Activated CD4-positive, alpha-beta T cell treated with anti-CD3 and anti-CD28 coated beads for 24 hours (primary cell): ENCODE measurements at places on chromosomes 11 and 22.
A peak's percentile ranks its signal among the peaks of the same experiment; 100 is the strongest.

GRCh38 chr11:125410091-125410490 lies 86.0 kb downstream of the FEZ1 start:
- DNase-seq, result no peak

GRCh38 chr11:23540101-23540561 lies 679.9 kb upstream of the CCDC179 start:
- DNase-seq, result no peak

GRCh38 chr11:76419896-76420295 lies 24.9 kb upstream of the EMSY start:
- no peak for DNase-seq

DNA sequence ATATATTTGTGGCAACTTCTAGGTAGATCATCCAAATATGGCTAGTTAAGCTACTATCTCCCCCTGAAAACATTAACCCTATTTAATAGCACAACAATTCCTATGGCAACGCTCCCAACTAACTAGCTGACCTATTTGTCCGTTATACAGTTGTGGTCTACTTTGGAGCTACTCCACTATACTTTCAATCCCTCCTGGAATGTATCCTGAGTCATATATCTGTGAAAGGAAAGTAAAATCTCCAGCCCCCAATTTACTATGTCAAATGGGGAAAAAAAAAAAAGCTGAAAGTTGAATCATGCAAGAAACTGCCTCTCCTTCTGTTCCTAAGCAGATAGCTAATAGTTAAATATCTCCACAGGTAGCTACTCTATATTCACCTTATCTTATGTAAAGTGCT lies 128.5 kb downstream of the CD44 start:
- DNase-seq, result no peak

GRCh38 chr22:36053242-36054147 lies 24.9 kb upstream of the RBFOX2 start:
- DNase-seq, result no peak

GRCh38 chr11:98766903-98767302 lies 253.8 kb upstream of the CNTN5 start:
- DNase-seq, result no peak

DNA sequence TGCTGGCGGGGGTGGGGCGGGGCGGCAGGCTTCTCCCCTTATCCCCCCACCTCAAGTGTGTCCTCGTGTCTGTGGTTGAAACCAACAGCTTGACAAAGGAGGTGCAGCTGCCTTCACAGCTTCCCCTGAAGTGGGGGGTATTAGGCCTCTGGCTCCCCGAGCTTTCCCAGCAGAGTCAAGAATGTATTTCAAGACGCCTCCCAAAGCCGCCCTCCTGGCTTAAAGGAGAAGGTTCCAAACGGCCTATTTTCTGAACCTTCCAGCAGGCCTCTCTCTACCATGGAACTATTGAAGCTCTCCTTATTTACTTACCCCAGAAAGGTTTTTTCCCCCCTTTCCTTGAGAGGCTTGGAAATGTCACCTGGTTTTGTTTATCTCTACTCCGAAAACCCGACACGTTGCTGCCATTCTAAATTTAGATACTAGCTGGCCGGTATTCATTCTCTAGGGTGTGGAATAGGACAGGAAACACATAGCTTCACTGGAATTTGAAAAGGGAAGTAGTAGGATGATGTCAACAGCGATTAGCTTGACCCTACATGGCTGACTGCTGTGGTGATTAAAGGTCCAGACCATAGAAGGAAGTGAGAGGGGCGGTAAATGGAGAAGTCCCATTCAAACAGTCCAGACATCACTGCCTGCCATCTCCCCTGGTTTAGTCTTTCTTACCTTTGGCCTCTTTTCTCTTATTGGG lies 671 bp upstream of the PICALM start:
- DNase-seq, result no peak

GRCh38 chr11:61551634-61552033 lies 29.2 kb downstream of the SYT7 start:
- DNase-seq, result no peak

DNA sequence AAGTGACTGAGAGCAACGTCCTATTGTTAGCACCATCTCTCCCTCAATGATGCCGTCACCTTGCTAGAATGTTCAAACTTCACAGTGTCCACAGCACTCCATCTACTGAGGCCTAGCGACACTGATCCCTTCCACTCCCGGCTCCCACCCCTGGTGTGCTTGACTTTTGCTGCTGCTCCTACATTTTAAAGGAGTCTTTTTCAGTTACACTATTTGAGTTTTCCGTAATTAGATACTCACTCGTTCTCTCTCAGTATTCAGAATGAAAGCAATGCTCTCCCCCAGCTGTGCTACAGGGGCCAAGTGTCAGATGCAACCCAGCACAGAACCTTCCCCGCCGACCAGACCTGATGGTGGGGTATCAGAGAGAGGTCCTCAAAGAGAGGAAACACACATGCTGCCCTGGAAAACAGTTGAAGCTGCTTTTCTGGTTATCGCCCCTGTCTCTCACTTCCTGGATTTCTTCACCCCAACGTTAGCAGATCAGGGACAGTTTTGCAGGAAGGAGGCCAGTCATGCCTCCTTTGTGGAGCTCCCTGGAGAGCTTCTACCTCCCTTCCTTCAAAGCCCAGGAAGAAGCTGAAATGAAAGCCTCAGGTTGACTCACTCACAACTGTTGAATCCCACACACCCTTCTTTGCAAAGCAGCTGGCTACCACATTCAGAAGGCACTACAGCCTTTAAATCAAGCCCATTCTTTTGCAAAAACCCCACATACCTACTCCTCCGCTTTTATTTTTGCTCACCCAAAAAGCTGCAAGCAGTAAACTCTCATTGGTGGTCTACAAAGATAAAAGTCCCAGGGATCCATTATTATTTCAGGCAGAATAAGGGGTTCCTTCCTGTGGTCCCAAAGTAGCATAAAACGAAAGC lies 23.5 kb downstream of the LARGE1 start:
- DNase-seq, result no peak

GRCh38 chr11:133041181-133041580 lies 491.1 kb downstream of the OPCML start:
- no peak for DNase-seq

- peak; percentile 8 for DNase-seq
These were observed 8.0 kb upstream of the TPCN2 start for GRCh38 chr11:69040581-69041260.

DNA sequence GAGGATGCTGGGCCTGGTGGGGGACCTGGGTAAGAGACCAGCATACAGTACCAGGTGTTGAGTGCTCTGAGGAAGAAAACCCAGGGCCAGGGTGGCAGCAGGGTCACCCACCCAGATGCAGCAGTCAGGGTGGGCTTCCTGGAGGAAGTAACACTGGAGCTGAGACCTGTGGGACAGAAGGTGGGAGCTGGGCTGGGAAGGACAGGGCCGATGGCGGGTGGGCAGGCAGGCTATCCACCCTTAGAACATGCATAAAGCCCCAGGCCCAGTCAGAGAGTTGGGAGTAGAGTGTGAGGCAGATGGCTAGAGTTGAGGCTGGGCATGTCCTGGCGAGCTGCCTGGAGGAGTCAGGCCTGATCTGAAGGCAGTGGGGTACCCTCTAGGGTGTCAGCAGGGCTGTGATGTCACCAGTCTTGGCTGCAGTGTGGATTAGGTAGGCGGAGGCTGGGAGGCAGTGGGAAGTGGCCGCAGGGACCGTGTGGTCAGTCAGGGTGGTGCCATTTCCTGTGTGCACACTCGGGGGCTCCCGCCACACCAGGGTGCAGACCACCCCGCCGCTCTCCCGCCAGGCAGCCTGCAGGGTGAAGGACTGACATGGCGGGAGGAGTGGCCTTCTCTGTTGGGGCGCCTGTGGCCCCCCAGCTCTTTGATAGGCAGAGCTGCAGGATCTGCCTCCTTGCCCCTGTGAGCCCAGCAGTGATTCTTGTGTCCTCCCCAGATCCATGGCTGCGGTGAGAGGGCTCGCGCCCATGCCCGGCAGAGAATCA lies 35.3 kb downstream of the IGHMBP2 start:
- DNase-seq, result no peak

GRCh38 chr11:17905477-17905876 lies 107.4 kb downstream of the SERGEF start:
- no peak for DNase-seq

DNA sequence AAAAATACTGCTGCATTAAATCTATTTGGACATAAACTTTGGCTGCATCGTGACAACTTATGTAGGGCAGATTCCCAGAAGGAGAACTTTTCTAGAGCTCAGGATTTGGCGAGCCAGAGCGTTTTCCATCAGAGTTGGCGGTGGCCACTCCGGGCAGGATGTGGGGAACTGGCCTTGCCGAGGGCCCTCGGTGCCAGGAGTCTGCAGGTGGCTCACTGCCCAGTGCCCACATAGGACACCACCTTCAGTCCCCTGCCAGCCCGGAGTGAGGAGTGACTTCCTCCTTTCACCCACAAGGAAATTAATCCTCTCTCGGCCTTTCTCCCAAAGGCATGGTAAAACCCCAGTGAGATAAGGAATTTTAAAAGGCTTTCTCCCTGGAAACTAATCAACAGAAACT lies 1.6 kb upstream of the LGALS2 start:
- no peak for DNase-seq

GRCh38 chr22:35204807-35205775 lies 52.2 kb upstream of the HMGXB4 start:
- DNase-seq, result no peak

DNA sequence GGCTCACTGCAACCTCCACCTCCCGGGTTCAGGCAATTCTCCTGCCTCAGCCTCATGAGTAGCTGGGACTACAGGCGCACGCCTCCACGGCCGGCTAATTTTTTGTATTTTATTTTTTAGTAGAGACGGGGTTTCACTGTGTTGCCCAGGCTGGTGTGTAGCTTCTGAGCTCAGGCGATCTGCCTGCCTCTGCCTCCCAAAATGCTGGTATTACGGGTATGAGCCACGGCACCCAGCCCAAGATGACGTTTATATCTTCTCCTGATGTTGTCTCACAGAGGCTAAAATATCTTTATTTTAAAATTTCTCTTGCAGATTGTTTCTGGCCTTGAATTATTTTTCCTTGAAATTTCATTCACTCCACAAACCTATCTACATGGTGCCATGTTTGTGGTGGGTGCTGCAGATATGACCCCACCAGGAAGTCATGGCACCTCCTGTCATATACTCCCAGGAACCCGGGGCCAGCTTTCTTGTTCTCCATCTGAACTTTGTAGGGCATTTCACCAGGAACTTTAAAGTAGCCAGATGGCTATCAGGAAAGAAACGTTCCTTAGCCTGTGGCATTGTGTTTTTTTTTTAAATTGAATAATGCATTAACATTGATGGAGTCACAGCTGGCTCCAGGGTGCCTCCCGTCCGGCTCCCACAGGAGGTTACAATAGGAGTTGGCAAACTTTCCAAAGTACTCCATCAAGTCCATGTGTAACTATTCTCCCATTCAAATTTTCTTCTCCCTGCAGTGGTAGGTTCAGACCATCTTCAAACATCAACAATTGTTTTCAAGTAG lies 42.0 kb upstream of the LIPT2 start:
- DNase-seq, result no peak

- no peak for DNase-seq
These were observed 22.8 kb upstream of the ACCSL start for GRCh38 chr11:44024977-44025376.

DNA sequence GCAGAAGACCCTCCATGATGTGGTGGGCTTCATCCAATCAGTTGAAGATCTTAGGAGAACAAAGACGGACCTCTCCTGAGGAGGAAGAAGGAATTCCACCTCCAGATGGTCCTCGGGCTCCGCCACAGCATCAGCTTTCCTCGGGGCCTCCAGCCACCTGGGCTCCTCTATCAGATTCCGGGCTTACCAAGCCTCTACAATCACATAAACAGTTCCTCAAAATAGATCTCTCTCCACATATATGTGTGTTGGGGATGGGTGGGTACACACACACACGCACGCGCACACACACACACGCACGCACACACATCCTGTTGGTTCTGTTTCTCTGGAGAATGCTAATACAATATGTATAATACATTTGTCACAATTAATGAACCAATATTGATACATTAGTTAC lies 18.8 kb upstream of the NLRP6 start:
- DNase-seq, result no peak

- DNase-seq, result no peak
These were observed 208.8 kb downstream of the DCDC1 start for GRCh38 chr11:31160504-31161422.

- DNase-seq, result no peak
These were observed 9.5 kb downstream of the GTPBP1 start for GRCh38 chr22:38715176-38715764.

DNA sequence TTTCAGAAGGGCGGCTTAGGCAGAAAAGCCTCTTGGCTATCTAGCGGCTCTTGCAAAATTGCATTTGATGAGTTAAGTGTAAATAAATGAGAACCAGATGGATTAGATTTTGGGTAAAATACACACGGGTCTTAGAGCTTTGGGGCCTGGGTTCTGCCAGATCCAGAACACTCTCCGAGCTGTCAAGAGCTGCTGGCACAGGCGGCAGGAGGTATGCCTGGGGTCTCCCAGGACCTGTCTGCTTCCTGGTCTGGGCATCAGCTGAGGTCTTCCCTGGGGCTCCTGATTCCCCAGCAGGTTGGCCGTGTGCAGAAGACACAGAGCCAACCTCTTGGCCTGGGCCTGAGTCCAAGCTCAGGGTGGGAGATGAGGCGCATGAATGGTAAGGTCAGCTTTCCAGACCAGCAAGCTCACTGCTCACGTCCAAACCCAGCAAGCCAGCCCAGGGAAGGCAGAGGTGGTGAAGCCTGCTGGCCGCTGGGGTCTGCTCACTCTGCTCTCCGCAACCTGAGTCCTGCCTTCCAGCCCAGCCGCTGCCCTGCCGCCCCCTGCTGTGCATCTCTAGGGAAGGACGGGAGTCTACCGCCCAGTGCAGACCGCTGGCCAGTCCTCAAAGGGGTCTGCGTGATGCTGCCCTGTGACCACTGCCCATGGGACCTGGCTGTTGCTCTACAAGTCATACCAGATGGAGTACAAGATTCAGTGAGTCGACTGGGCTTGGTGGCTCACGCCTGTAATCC lies 44.9 kb downstream of the SCUBE1 start:
- no peak for DNase-seq

DNA sequence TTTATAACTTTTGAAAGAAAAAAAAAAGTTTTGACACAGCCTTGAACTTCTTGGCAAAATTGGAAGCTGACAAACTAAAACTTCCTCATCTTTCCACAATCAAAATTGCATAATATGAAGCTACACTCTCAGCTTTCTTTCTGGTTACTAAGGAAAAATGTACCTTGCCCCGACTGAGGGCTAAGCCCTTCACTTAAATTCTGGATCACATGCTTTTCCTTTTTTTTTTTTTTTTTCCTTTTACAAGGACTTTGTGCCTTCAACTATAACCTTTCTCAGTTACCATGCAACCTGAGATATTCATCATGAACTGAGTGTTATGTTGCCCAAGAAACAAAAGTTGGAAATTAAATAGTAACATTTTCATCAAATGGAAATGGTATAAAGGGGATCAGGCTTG lies 188.5 kb upstream of the CARD18 start:
- DNase-seq, result no peak
